ENCODE measurements at places on chromosomes 4 and X.

DNA sequence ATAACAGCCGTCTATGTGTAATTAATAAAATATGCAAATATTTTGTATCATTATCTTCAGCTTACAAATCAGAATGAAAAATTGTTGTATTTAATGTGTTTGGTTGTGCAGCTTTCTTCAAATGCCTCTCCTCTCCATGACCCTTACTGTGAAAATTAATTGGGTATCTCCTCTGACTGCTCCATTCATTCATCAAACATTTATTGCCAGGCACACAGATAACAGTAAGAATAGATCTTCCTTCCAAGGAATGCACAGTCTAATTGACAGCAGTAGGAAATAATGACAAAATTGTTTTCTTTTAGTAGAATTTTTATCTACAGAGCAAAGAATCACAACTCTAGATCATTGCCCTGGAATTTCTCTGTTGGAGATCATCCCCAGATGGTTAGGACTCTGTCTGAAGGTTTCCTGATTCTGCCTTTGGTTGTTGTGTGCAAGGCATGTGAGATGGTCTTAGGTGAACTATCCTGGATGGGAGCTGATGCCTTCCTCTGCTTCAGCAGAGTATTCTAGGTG is 395.0 kb upstream of the FAT1 start:
- DNase-seq = no peak

DNA sequence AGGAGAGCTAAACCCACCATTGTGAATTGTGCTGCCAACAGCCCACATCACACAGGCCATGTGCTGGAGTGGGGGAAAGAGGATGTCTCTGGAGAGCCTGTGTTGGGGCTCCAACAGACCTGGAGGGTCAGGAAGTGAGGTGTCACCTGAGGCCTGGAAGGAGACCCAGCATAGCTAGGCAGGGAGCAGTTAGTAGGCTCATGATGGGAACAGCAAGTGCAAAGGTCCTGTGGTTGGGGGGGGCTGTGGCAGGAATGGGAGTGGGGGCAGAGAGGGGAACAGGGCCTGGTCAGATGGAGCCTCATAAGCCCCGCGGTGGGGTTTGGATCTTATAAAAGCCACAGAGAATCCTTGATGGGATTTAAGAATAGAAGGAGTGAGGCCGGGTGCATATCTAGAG is 35.9 kb upstream of the GPR78 start:
- DNase-seq = no peak

DNA sequence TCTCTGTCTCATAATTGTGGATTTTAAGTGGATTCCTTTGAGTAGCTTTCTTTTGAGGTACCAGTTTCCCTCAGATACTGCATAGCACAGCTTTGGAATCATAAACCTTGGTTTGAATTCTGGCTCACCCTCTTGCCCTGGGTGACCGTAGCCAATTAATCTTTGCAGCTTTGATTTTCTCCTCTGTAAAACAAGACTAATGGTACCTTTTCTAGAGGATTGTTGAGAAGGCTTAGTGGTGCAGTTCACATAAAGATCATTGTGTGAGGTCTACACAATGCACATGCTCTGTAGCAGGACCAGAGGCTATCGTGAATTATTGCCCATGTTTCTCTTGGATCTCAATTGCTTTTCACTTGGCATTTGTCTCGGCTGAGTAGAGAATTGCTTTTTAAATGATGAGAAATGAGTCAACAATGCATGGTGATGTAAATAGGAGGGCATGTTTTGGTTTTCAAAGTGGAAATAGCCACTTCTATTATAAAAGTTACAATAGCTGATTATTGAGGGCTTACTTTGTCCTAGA is 47.9 kb downstream of the TMEM131L start:
- DNase-seq = no peak

DNA sequence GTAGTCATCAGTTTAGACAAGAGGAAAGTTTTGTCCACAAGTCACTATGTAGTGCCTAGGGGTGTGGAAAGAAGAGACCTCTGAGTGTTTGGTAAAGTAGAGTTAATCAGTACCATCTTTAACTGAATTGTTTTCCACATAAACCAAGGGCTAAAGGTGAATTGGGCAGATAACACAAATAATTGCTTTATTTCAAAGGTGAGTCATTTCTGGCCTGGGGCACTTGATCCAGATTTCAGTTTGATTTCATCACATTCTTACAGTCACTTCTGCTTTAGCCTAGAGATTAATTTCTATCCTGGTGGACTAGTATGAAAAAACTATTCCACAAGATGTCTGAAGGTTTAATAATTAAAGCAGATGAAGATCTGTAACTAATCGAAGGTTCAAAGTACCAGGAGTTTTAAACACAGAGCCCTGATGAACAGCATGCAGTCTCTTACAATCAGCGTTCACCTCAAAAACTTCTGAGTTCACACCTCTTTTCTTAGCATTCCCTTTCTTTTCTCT is 74.5 kb upstream of the BOD1L1 start:
- DNase-seq = no peak

DNA sequence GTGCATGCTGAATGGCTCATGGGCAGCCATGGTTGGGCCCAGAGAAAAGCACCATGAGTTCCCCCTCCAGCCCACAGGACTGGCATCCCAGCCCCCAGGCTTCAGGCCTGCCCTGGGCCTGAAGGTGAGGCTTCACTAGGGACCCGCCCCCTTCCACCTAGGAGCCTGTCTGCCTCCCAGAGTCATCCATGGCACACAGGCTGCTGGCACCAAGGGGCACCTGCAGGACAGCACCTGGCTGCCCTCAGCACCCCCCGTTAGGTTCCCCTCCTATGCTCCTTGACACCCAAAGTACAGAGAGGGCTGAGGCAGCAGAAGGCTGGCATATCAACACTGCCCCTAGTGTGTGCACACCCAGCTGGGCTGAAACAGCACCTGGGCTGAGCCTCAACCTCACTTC is 566.7 kb upstream of the PCDH7 start:
- DNase-seq = no peak

GRCh38 chr4:75494563-75494962 is 19.6 kb downstream of the RCHY1 start:
- no peak for DNase-seq

DNA sequence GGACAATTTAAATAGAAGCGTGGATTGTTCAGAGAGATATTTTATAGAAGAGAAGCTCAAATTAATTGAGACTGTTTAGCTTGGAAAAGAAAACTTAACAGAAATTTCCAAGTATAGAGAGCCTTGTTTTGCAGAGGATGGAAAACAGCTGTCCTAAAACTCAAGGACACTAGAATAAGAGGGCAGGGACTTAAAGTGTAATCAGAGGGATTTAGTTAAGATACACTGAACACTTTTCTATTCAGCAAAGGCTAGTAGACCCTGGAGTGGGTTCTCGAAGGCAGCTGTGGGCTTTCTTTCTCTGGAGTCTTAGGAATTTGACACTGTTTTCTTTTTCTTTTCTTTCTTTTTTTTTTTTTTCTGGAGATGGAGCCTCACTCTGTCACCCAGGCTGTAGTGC is 92.7 kb upstream of the ARX start:
- no peak for DNase-seq

GRCh38 chrX:53383376-53384076 is 38.9 kb downstream of the SMC1A start:
- DNase-seq = no peak

DNA sequence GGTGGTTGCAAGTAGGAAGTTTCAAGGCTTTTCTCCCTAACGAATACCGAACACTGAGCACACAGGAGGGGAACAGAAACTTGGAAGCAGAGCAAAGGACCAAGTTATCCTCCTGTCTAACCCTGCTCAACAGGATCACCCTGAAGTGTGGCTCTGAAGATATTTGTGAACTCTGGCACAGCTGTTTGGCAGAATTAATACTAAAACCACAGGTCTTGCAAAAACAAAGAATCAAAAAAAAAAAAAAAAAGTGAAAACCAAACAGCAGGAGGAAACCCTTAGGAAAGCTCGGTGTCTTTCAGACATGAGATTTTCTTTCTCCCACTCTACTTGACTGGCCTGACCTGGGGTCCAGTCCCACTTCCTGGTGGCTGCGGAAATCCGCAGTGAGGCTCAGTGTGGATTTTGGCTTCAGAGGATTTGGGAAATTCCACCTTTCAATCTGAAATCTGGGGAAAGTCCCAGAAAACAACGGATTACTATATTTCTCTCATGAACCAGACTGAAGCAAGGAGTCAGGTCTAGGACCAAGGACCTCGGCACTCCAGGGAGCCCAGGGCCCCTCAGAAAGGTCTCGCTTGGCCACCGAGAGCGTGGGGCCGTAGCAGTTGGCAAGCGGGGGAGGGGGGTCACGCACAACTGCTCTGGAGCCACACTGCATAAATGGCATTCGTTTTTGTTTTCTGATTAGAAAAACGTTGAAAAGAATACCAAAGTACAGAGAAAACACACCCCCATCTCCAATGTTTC is 867 bp downstream of the TIFA start:
- no peak for DNase-seq

- no peak for DNase-seq
Measured at GRCh38 chr4:14169460-14169859, 541.9 kb upstream of the BOD1L1 start.

DNA sequence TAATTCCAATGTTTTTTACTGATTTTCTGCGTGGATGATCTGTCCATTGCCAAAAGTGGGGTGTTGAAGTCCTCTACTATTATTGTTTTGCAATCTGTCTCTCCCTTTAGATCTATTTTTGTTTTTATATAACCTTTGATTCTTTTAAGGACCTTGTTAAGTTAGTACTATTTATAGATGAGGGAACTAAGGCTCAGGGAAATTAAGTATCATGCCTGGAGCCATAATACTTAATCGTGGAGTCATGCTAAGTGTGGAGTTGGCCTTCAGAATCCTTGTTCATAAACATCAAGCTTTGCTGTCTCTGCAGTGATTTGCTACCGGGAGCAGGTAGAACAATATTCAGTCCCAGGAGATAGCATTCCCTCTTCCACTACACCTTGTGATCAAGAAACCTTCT is 31.0 kb downstream of the SGMS2 start:
- no peak for DNase-seq

GRCh38 chrX:129653971-129654651 is 645 bp downstream of the APLN start:
- DNase-seq = no peak

DNA sequence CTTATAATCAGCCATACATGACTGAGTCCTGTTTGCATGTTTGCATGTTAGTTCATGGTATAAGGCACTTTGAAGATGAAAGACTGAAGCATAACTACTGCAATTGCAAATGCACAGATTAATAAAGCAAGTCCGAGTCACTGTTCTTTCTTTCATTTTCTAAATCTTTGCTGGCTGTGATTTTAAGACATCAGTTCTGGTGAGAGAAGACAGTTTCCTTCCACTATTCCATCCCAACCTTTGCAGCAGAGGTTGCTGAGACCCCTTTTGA is 28.3 kb downstream of the RASL11B start:
- no peak for DNase-seq

- DNase-seq = no peak
Measured at GRCh38 chr4:17811078-17811603, 362 bp downstream of the NCAPG start.

DNA sequence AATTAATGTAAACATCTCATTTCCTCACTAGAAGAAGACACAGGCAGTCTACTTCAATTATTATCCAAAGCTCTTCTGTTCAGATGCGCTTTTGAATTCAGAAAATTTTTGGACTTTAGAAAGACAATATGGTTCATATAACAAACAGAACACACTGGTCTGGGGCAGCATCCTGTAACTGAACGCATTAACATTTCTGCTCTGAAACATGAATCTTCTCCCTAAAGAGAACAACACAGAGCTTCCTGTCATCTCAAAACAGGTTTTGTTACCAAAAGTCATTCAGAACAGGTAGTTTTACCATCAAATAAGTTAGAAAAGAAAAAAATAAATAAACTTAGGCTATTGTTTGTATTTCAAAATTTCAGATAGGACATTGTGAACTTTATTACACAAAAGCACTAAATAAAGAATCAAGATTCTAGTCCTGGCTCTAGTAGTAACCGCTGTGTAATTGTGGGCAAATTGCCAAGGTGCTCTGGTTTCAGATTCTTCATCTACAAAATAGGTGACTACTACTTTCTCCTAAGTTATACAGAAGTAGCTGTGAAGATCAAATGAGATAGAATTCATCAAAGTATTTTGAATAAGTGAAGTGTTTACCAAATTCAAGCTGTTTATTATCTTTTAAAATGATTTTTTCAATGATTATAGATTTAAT is 252.3 kb upstream of the RASGEF1B start:
- no peak for DNase-seq

- no peak for DNase-seq
Measured at GRCh38 chr4:123423819-123424218, 27.2 kb downstream of the SPRY1 start.

GRCh38 chrX:103533511-103534216 is 14.4 kb upstream of the RAB40A start:
- DNase-seq = peak; percentile 26

DNA sequence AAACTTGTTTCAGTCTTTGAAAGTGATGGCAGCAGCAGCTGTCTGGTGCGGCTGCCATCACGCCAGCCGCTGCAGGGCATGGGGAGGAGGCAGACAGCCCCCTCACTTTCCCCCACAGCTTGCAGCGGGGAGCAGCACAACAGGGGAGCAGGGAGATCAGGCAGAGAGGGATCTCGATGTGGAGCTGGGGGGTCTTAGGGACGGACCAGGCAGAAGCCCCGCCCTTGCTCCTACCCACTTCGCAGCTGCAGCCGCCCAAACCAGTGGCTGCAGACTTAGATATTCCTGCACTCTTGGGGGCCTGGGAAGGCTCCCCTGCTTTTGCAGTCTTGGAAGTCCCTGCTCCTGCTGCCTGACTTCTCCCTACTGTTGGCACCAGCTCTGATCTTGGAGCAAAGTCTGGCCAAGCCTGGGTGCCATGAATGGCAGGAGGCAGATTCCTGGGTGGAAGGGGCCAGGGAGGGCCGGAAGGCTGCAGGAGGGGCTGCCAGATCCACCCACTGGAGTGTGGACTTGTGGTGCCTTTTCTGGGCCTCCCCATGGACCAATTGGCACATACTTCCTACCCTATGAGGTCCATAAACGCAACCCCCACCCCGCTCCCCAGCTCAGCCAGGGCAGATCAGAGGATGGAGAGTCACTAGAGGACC is 14.0 kb upstream of the MFAP3L start:
- no peak for DNase-seq

DNA sequence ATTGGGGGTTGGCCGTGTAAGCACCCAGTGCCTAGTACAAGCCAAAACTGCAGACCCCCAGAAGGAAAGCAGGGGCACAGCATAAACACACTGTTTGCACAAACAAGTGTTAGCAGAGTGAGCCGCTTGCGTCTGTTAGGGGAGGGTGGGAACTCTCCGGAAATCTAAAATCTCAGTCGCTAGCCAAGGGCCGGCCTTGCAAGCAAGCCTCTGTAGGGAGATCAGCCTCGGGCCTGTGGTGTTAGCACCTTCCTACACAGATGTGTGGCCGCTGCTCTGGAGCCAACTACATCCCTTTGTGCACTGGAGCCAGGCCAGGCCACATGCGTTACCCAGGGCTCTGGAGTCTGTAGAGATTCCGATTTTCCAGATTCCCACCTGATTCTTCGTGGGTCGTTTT is 67.1 kb downstream of the GPR143 start:
- DNase-seq = no peak

DNA sequence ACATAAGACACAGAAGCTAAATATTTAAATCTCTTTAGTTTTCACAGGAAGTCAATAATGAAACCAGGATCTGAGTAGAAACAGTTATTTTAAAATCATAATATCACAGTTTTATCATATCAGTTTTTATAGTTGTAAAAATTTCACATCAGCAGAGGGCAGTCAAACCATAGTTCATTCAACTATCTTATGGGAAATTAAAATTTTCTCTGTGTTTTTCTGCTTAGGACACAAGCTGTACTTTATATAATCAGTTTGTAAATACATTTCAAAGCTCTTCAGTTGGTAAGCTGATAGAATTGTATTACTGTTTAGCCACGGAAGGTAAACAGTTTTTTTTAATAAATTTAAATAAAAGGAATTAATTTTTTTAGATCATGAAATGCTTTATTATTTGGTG is 204.8 kb upstream of the NUDT6 start:
- no peak for DNase-seq

GRCh38 chr4:10205223-10205622 is 88.6 kb upstream of the WDR1 start:
- DNase-seq = no peak

All from stimulated activated CD8-positive, alpha-beta memory T cell treated with anti-CD3 and anti-CD28 coated beads, Interleukin-7, amount 100 ng/mL, for 1 hour (primary cell).